Mononuclear cell (primary cell): ENCODE measurements at places on chromosomes 7 and 10. TPM values are rescaled to one million over a fixed set of nuclear protein-coding genes. Genes with fewer than 3 reads are reported as not detected.

The TAS2R41 gene
- total RNA-seq = 2.0 TPM

The PRPS1L1 gene
- 0.31 TPM for total RNA-seq

The DKK1 gene
- total RNA-seq = not detected

The GIMAP2 gene
- total RNA-seq = 159 TPM

The PLEKHS1 gene
- total RNA-seq = 0.21 TPM

The MEIG1 gene
- total RNA-seq = not detected

The ZCWPW1 gene
- 3.3 TPM for total RNA-seq

The TLX1 gene
- total RNA-seq = not detected

The COPG2 gene
- total RNA-seq = 9.0 TPM

The BAG3 gene
- 13.2 TPM for total RNA-seq

The FAM13C gene
- not detected for total RNA-seq

The LRRC18 gene
- not detected for total RNA-seq

The PRKG1 gene
- 1.2 TPM for total RNA-seq

The TUBAL3 gene
- total RNA-seq = not detected

The THSD7A gene
- 0.10 TPM for total RNA-seq

The CALY gene
- 0.73 TPM for total RNA-seq

The ANXA8 gene
- total RNA-seq = 0.31 TPM

The OR13A1 gene
- 0.10 TPM for total RNA-seq

The BMPER gene
- 0.21 TPM for total RNA-seq

The DCLRE1A gene
- total RNA-seq = 1.4 TPM

The PUS7 gene
- 6.3 TPM for total RNA-seq

The OR2A7 gene
- total RNA-seq = 3.6 TPM

The SLF2 gene
- 17.0 TPM for total RNA-seq

The CLDN4 gene
- 0.10 TPM for total RNA-seq

The SMKR1 gene
- 0.31 TPM for total RNA-seq

The CDHR1 gene
- total RNA-seq = 0.31 TPM

The TMEM130 gene
- 0.21 TPM for total RNA-seq

The OR6B1 gene
- under 0.01 TPM for total RNA-seq

The PALD1 gene
- 0.52 TPM for total RNA-seq

The GPR26 gene
- total RNA-seq = under 0.01 TPM

The IDI2 gene
- total RNA-seq = not detected

The MYL10 gene
- not detected for total RNA-seq

The OPN4 gene
- not detected for total RNA-seq

The KAZALD1 gene
- total RNA-seq = 0.42 TPM

The MYOZ1 gene
- not detected for total RNA-seq
